ENCODE measurements at places on chromosomes 5 and 9.

DNA sequence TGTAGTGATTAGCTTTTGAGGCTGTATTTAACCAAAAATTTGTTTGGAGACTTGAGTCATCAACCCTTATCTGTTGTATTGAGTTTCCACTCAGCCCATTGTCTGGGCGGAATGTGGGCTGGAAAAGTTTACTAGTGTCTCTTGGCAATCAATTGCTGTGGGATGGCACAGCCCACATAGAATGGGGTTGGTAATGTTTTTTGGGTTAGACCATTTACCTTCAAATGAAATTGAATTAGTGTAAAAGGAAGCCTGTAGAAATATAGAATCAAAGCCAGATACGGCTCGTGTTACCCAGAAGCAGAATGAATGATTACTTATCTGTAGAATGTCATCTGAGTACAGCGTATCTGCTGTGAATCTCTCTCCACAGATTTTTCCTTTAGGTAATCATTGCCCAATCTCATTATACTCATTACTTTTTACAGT is 142.9 kb downstream of the AOPEP start:
- DNase-seq: no peak

GRCh38 chr9:75713335-75713734 is 177.1 kb upstream of the PCSK5 start:
- DNase-seq: no peak

DNA sequence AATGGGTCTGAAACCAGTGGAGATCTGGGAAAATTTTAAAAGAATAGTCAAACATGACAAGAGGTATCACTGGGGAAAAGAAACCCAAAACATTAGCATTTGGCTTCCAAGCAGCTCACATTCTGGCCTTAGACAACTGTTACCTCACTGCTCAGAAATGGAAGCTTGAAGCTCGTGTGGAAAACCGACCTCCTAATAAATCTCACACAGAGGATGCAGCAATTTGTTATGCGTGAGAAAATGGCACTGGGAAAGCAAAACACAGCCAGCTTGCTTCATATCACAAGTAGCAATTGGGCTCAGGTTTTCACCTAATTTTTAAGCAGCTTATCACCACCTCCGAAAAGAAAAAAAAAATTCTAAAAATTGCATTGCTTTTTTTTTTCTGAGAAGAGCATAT is 103.3 kb upstream of the TAS2R1 start:
- no peak for DNase-seq

DNA sequence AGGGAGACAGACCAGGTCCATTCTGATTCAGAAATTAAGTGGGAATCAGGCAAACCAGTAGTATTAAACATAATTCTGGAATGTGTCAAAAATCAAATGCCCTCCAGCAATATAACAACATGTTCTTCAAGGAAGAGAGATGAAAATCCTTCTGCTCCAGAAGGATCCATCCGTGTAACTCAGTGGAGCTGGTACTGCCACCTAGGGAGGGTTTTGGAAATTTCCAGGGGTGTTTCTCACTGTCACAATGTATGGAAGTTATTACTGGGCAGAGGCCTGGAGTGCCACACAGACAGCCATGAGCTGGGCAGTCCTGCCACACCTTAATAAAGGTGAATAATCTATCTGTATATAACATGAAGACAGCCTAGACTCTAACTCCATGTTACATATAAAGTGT is 87.5 kb downstream of the TTLL11 start:
- no peak for DNase-seq

DNA sequence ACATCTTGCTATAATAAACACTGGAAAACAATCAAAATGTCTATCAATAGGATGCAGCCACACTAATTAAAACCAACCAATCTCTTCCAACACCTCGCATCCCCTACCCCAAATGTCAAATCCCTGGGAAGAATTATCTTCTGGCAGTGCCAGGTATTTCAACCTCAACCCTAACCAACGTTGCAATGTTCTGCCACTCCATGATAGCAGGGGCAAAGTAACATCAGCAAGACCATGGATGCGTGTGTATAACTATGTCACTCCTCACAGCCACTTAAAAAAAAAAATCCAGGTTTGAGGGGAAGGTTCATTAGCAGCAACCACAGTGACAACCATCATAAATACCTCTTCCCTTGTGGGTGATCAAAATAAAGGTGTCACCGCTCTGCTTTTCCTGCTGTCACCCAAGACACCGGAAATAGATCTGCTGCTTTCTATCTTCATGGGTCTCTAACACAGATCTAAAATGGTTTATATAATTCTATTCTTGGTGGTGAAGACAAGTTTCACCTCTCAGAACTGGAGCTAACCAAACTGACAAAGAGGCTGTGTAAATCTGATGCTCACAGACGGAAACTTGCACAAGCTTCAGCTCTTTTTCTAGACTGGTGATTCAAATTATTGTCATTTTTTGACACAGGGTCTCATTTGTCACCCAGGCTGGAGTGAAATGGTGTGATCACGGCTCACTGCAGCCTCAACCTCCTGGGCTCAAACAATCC is 9.9 kb downstream of the HSPA9 start:
- no peak for DNase-seq

DNA sequence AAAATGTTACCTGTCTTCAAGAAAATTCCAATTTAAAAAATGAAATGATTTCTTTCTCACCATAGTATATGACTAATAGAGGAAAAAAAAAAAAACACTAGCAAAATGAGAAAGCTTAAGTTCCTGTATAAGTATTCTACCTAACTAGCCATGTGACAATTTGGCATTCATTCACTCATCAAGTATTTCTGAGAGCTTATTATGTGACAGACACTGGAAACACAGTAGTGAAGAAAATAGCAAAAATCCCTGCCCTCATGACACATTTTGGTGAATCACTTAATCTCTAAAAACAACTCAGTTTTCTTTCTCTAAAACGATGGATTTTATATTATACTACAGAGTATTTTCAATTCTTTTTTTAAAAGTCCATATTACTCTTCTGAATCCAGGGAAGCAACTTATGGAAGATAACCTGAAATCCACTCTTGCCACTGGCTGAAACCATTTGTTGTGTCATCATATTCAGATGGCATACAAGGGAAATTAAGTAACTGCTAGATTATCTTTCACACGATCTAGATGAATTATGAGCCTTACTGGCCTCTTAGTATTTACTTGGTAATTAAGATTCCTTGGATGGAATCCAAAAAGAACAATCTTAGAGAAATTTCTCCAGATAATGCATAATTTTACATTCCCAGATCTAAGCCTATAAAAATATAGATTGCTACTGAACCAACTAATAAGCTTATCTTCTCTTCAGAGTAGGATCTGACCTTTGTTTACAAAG is 5.5 kb downstream of the PTBP3 start:
- no peak for DNase-seq

GRCh38 chr5:126433701-126434100 is 10.5 kb downstream of the GRAMD2B start:
- DNase-seq: no peak

DNA sequence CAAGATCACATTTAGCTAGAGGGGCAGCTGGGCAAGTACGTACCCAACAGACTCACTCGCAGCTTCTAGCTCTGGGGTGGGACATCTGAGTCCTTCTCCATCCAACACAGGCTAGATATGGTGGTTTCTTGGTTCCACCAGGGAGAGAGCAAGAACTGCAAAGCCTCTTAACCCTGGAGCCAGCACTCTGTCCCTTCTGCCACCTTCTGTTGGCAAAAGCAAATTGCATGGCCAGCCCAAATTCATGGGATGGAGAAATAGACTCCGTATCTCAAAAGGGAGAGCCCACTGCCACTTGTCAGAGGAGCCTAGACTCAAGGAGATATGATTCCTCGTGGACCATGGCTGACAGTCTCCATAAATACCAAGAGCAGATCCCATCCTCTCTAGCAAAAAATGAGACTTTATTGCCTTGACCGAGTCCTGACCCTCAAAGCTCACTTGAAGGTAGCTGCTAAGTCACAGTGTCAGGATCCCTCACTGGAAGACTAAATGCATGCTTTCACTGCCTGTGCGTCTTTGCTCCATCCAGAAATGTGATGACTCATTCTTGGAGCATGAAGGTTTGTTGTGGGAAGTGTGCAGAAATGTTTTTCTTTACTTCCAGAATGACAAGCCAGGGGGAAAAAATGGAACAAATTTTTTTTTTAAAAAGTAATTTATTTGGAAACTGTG is 28.8 kb upstream of the ROR2 start:
- DNase-seq: no peak

GRCh38 chr9:96100385-96101300 is 201.3 kb downstream of the HSD17B3 start:
- DNase-seq: no peak

GRCh38 chr5:76363352-76364225 is 39.5 kb upstream of the IQGAP2 start:
- DNase-seq: no peak
